Prostate gland (tissue), 2 donors: ENCODE measurements at places on chromosomes 13 and 19.

- DNase-seq: no peak
- H3K36me3 ChIP-seq: no peaks in the 10 kb centered on the region
- H3K27me3 ChIP-seq: no peaks in the 10 kb centered on the region
- no peak overlapping the region for H3K27ac ChIP-seq
- no peak overlapping the region for H3K4me3 ChIP-seq
- H3K4me1 ChIP-seq: peaks cover 13% of the 10 kb centered on the region
These were observed 2.7 kb downstream of the CSNK1G2 start for GRCh38 chr19:1943661-1944087.

GRCh38 chr19:41321600-41322270, 11.8 kb downstream of the CCDC97 start:
- peaks cover 13% of the 10 kb centered on the region for H3K4me1 ChIP-seq
- DNase-seq: no peak
- H3K27ac ChIP-seq: peak overlapping the region; percentile 46
- H3K4me3 ChIP-seq: no peak overlapping the region

DNA sequence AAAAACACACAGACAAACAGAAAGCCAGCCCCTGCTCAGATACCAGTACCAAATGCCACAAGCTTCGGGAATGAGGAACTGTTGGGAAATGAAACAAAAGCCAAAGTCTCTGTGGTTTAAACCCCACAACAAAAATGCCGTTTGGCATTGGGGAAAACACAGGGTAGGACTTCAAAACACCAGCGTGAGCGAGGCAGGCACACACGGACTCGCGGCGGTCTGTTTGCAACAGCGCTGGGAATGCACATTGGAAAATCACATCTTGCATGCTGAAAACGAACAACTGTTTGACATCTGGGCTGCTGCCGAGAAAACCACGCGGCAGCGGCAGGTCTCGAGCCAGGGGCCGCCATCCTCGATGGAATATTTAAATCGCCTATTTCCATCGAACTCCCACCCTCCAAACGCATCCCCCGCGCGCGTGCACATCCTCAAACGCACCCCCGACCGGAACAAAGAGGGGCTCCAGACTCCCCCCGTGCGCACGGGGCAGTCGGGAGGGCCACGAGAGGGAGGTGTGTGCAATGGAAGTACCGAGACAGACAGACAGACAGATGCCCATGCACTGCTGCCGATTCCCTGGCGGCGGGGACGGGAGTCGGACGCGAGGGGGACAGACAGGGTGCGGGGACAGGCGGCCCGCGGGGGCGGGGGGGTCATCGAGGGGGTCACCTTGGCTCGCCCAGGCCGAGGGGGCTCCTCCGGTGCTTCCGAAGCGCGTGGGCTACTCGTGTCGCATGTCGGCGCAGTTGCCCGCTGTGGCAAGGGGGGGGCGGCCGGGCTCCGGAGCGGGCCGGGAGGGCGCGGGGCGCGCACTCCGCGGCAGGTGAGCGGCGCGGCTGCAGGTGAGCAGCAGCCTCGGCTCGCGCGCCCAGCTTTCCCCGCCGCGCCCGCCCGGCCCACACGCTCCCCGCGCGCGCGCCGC, at the start of gene GPR12:
GPR12 (minus strand) TSS at position 880 of the 925 bp plus-strand sequence. CDS start 959 bp downstream, outside the sequence.
- H3K4me1 ChIP-seq: peaks cover 4% of the 10 kb centered on the region
- peaks cover 13% of the 10 kb centered on the region for H3K27me3 ChIP-seq
- H3K4me3 ChIP-seq: peak within 1 kb of the TSS; percentile 22
- DNase-seq: no peak
- H3K36me3 ChIP-seq: no peaks in the 10 kb centered on the region

DNA sequence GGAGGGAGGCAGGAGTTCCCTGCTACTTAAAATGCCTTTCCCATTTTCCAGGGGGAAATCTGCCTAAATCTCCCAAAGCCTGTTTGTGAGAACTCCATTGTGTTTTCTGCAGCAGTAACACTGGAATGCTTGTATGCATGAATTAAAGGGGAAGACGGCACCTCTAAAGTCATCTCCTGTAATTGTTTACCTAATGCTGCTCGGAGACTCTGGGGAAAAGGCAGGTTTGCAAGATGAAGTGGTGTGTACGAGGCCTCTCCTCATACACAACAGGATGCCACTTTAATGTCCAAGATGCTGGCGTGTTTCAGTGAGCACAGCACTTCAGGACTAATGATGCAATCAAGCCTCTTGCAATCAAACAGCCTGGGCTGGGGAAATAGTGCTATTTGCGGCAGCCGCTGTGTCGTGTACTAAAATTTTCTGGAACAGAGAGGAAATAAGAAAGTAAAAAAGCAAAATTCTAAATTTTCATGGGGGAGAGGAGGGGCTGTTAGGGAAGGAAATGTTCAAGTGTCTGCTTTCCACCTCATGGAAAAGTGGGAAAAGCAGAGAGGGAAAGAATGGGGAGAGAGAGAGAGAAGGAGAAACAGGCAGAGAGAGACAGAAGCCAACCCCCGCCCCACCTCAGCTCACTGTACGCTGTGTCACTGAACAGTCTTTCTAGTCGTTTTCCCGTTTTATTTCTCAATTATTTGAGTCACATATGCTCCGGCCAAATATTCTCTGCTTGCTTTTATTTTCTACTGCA, 32.9 kb downstream of the TSHZ3 start:
- H3K27me3 ChIP-seq: no peaks in the 10 kb centered on the region
- H3K36me3 ChIP-seq: no peaks in the 10 kb centered on the region
- no peaks in the 10 kb centered on the region for H3K4me1 ChIP-seq

GRCh38 chr19:45059258-45059965, 16.9 kb downstream of the ZNF296 start:
- no peaks in the 10 kb centered on the region for H3K27me3 ChIP-seq
- no peaks in the 10 kb centered on the region for H3K4me1 ChIP-seq
- DNase-seq: peak; percentile 79
- peaks cover 23% of the 10 kb centered on the region for H3K36me3 ChIP-seq
- no peak overlapping the region for H3K27ac ChIP-seq

DNA sequence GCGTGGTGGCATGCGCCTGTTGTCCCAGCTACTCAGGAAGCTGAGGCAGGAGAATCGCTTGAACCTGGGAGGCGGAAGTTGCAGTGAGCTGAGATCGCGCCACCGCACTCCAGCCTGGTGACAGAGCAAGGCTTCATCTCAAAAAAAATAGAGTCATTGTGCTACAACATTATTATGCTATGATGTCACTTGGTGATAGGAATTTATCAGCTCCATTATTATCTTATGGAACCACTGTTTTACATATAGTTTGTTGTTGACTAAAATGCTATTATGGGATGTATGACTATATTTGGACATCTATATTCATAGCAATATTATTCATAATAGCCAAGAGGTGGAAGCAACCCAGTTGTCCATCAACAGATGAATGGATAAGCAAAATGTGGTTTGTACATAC, 26.4 kb upstream of the SLC7A1 start:
- DNase-seq: no peak
- H3K4me1 ChIP-seq: no peaks in the 10 kb centered on the region
- no peak overlapping the region for H3K4me3 ChIP-seq
- H3K27me3 ChIP-seq: no peaks in the 10 kb centered on the region
- no peaks in the 10 kb centered on the region for H3K36me3 ChIP-seq

DNA sequence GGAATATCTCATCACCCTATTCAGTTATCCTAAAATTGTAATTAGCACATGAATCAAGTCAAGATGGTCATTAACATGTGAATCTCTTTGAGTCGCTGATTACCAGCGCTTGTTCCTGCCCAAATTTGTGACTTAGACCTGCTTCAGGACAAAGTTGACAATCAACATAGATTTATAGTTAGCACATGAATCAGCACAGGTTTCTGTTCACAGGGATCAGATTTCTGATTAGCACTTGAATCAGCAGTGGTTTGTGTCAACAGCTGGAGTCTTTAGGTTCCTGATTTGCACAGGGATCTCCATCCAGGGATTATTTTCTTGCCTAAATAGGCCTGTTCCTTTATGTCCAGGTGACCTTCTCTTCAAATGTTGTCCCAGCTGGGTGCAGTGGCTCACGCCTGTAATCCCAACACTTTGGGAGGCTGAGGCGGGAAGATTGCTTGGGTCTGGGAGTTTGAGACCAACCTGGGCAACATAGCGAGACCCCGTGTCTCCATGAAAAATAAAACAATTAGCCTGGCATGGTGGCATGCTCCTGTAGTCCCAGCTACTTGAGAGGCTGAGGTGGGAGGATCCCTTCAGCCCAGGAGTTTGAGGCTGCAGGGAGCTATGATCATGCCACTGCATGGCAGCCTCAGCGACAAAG, 3.8 kb upstream of the LRFN3 start:
- no peak overlapping the region for H3K27ac ChIP-seq
- no peak overlapping the region for H3K4me3 ChIP-seq
- no peaks in the 10 kb centered on the region for H3K36me3 ChIP-seq
- peaks cover 4% of the 10 kb centered on the region for H3K4me1 ChIP-seq
- no peaks in the 10 kb centered on the region for H3K27me3 ChIP-seq

DNA sequence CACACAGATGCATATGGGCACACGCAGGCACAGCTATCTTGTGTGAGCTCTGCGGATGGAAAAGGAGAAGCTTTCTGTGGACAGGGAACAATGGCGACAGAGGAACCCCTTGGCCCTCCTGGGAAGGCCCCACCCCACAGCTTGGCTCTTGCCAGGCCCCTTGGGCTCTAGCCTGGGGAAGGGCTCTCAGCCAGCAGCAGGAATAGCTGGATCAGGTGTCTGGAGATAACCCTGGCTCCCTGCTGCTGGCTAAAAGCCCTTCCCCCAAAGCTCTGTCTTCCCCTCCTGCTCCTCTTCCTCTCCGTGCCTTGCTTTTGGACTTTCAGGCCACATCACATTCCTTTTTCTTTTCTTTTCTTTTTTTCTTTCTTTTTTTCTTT, 24.3 kb downstream of the CEBPA start:
- no peak for DNase-seq
- H3K4me3 ChIP-seq: no peak overlapping the region
- H3K27me3 ChIP-seq: no peaks in the 10 kb centered on the region

GRCh38 chr13:40662866-40663265, 3.6 kb downstream of the FOXO1 start:
- H3K27me3 ChIP-seq: no peaks in the 10 kb centered on the region
- H3K36me3 ChIP-seq: no peaks in the 10 kb centered on the region
- DNase-seq: no peak
- H3K27ac ChIP-seq: peak overlapping the region; percentile 24
- H3K4me1 ChIP-seq: no peaks in the 10 kb centered on the region

- DNase-seq: no peak
- peaks cover 29% of the 10 kb centered on the region for H3K4me1 ChIP-seq
- no peaks in the 10 kb centered on the region for H3K27me3 ChIP-seq
- no peak overlapping the region for H3K27ac ChIP-seq
These were observed 43.6 kb downstream of the ARHGAP35 start for GRCh38 chr19:46904114-46905060.

- H3K36me3 ChIP-seq: no peaks in the 10 kb centered on the region
- H3K27ac ChIP-seq: no peak overlapping the region
- H3K4me3 ChIP-seq: no peak overlapping the region
- H3K4me1 ChIP-seq: no peaks in the 10 kb centered on the region
These were observed 29.2 kb upstream of the RGCC start for GRCh38 chr13:41428155-41428554.

DNA sequence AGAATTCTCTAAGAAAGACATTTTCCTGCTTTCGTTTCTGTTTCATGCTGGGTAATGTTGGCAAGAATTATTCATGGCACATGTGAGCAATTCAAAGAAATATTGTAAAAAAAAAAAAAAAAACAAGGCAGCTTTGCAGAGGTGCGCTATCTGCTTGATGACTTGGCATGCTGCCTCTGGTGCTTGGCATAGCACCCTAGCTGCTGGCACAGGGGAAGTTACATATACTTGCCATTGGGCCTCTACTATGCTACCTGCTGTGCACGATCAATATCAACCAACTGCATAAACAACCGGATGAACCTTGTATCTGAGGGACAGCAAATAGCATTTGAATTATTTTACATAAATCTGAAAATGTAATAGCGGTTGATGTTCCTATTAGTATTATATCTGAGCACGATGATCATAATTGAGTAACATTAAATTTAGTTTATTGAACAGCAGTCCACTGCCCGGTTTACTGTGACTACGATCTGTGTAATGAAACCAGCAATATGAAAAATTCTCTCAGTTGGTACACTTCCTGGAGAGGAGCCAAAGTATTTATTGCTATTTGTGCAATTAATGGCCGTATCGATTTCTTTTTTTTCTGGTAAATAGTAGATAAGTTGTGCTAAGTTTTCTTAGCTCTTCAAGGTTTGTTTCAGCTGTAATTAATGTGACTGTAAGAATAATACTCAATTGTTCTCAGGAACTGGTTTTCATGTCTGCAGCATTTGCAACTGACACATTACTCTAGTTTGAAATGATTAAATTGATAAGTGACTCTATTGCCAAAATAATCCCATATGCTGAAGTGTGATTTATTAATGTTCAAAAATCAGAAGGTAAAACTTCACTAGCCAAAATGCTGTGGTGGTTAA, 717.3 kb downstream of the DACH1 start:
- H3K4me1 ChIP-seq: no peaks in the 10 kb centered on the region
- no peak overlapping the region for H3K4me3 ChIP-seq
- H3K27ac ChIP-seq: no peak overlapping the region
- no peaks in the 10 kb centered on the region for H3K36me3 ChIP-seq
